Fibroblast of lung (primary cell): ENCODE measurements at places on chromosomes 11 and 22.

DNA sequence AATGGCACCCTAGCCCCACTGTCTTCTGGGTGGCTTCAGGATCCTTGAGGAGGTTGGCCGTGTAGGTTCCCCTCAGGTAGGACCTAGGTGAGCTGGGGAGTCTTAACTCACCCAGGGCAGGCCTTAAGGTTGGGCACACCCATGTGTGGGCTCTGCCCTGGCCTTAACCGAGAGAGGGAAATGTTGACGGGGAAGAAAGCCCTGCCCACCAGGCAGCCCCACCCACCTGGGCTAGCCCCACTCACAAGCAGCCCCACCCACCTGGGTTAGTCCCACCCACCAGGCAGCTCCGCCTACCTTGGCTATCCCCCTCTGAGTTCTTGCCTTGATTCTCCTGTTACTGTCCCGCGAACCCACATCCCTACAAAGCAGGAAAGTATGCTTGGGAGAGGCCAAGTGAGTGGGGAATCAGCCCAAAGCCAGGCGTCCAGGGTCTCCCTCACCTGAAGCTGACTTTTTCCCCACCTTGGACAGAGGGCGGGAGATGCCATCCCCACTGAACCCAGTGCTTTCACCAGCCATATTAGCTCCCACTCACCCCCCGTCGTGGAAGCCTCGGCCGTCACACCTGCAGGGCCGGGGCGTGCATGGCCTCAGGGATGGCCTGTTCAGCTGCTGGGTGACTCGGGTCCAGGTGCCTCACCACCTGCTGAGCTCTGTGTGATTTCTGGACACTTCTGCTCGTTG lies at the start of gene MYEOV:
MYEOV (plus strand) TSS at position 337 of the 687 bp plus-strand sequence. CDS start 1,200 bp downstream, outside the sequence.
- DNase-seq = peak; percentile 33

DNA sequence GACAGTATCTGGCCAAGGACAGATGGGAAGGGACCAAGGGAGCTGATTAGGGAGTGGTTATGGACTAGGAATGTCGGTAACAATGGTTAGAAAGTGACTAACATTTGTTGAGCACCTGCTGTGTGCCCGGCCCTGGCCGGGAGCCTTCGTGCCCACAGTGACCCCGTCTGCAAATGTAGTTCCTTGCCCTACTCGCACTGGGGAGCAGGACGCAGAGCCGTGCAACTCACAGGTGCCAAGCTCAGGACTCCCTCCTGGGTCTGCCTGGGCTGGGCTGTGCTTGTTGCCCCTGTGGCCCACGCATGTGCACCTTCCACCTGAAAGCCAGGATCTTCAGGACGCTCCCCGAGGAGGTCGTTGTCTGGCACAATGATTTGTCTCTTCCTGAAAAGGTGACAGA lies 56.7 kb upstream of the PPP6R3 start:
- no peak for DNase-seq

DNA sequence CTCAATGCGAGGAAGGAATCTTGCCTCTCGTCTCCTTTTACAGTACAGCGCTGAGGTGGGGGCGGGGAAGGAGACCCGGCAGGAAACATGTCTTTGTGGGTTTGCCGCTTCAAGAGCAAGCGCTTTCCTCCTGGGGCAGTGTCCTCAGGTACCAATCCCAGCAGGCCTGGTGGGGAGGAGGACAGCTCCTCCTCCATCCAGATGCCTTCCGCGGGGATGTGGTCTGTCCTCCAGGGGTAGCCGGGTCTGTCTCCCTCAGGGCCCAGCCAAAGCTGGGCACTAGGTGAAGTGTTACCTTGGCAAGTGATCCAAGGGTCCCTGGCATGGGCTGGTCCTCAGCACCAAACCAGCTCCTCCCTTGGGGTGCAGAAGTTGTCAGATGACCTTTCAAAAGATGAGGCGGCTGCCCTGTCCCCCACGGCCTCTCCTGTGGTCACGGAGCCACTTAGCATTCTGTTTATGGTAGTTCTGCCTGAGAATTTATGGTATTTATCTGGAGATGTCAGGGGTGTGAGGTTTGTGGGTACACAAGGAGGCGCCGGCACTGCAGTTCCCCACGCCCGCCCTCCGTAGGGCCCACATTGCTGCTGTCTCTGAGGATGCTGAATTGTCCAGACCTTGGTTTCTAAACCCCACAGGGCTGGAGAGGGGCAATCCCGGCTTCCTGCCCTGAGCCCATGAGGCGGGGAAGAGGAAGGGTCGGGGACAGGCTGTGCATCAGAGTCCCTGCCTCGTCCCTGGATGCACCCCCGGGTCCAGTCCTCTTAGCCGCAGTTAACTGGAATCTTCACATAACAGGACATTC lies 93.5 kb upstream of the ANO1 start:
- DNase-seq = peak; percentile 19

DNA sequence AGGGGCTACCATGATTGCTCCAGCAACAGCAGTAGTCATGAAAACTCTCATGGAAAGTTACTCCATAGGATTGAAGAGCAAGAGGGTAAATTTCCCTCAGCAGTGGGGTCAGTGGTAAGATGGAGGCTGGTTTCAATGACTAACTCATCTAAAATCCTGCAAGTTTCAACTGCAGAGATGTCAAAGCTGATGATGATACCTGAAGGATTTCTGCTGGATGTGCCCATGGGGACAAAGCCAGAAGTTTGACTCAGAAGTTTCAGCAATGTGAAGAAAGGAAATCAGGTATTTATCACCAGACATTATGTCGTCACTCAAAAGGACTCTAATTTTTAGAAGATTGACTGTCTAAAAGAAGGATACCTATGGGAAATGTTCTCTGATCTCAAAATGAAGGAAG lies 29.1 kb downstream of the RAB38 start:
- no peak for DNase-seq

DNA sequence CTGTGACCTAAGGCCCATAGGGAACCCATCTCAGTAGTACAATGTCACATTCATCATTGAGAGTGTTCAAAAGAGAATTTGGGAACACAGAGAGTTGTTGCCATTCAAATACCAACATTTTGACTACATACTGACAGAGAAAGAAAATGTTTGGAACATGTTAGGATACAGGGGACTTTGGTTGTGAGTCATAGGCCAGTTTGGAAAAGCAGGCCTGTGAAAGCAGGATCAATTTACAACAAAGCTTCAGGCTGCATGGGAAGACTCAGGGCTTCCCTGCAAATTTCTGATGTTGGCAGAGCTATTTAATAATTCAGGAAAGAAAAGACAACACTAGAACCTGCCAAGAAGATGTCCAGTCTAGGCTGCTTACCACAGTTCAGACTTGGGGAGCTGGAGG lies 374 bp downstream of the NLRP10 start:
- peak; percentile 79 for DNase-seq

GRCh38 chr11:133948711-133949110 lies 8.1 kb downstream of the IGSF9B start:
- no peak for DNase-seq

DNA sequence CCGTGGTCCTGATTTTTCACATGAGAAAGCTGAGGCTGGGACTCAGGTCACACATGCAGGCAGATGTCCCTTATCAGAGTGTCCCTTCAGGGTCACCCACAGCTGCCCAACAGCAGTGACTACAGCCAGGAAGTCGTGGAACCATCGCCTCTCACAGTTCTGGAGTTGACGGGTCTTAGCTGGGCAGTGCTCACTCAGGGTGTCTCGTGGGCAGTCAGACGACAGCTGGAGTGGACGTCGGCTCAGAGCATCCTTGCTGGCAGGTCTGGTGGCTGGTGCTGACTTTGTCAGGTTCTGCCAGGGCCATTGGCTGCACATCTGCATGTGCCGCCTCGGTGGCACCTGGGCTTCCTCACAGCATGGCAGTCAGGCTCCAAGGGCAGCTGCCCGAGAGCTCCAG lies 35.6 kb upstream of the TH start:
- no peak for DNase-seq

DNA sequence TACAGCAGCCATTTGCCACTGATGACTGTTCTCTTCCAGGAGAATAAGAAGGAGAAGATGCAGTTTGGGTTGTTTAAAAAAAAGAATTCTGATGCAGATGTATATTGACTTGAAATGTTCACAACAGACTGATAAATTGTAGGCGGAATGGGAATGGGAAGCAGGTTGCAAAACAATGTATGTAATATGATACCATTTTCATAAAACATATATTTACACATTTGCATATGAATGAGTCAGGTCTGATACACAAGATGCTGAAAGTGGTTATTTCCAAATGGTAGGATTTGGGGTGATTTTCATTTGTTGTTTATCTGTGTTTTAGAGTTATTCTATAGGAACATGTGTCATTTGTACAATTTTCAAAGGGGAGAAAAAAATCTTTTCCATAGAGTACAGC lies 9.0 kb upstream of the RCN1 start:
- DNase-seq = no peak

- no peak for DNase-seq
These were observed 30.1 kb upstream of the CSNK1E start for GRCh38 chr22:38347181-38347943.

GRCh38 chr11:63478896-63479295 lies 12.1 kb downstream of the PLAAT5 start:
- peak; percentile 66 for DNase-seq

DNA sequence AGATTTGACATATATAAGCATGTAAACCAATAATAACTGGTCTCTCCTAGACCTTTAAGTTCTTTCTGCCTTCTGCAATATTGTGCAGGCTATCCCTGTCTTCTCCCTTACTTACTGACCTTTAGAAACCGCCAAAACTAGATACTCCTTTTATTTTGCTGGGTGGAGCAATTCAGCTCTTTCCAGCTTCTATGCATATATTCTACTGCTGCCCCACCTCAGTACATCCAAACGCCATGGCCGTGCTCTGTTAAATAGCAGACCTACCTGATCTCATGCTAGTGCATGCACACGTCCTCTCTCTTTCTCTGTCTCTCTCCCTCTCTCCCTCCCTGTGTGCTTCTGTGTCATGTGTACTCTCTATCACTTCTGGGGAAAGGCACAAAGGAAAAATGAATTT lies 76.7 kb upstream of the CAPRIN1 start:
- no peak for DNase-seq

- no peak for DNase-seq
These were observed 95.9 kb upstream of the FGF3 start for GRCh38 chr11:69915151-69915500.

DNA sequence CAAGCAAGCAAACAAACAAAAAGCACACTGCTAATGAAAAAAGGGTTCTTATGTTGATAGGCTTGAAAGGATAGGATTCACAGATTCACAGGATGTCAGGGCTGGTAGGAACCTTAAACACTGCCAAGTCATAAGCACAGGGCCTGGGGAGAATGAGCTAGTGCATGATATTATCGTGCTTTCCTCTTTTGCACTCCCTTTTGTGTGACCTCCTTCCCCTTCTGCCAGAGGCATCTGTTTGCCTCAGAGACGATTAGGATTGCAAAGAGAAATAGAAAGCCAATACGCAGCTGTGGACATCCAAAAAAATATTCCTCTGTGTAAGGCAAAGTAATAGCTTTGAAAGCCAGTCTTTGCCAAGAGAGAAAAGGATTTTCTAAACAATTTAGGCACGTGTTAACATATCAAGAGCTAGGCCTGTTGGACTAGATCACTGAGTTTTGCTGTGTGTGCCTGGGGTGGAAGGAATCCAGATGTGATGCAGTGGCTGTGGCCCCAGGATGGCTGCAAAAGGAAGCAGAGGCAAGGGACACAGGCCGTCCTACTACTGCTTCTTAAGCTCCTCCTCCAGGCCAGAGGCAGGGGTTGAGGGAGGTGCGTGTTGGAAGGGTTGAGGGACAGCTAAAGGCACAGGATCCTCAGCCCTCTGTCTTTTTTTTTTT lies 30.6 kb downstream of the MCHR1 start:
- peak; percentile 83 for DNase-seq

DNA sequence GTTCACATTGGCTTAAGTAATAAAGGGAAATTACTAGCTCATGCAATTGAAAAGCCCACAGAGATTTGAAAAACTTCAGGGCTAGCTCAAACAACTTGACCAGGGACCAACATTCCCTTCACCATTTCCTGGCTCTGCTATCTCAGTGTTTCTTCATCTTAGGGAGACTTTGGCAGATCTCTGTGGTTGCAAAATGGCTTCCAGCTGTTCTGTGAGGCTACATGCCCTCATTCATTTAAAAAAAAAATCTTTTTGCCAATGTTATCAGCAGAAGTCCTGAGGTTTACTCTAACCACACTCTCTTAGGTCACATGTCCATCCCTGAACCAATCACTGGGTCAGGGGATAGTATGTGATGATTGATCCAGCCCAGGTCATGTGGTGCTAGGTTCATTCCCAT lies 13.9 kb upstream of the RASSF10 start:
- peak; percentile 60 for DNase-seq

GRCh38 chr11:132878111-132878510 lies 654.2 kb downstream of the OPCML start:
- DNase-seq = no peak

DNA sequence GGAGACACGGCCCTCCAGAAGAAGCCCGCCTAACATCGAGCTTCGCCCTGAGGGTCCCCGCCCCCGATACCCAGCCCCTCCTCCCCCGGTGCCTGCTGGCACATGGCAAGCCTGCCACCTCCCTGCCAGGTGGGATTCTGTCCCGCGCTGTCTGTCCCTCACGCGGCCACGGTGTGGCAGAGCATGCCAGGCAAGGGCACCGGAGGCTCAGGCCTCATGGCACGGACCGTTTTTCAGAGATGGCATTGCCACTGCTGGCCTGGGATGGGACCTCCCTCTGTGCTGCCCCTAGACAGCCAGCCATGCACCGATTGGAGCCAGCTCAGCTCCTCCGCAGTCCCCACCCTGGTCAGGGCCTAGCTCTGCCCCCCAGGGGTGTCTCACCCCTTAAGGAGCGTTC lies 19.4 kb downstream of the MRPL23 start:
- no peak for DNase-seq

- DNase-seq = no peak
These were observed 3.5 kb downstream of the MUC2 start for GRCh38 chr11:1078191-1078601.

DNA sequence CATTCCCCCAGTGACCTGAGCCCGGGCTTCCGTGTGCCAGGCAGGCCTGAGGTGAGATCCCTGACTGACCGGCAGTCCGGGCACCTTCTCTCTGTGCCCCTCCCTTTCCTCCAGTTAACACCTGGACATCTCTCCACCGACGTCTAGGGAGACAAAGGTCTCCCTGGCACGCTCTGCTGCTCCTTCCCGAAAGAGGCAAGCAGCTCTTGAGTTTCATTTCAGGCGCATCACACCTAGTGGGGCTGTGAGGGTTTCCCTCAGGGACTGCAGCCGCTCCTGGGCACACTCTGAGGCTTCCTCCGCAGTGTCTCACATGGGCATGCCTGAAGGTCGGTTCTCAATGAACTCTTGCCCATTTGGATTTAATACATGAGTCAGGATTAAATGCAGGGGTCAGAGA lies 322.7 kb downstream of the CTTN start:
- DNase-seq = no peak

GRCh38 chr11:123536690-123537437 lies 106.8 kb downstream of the GRAMD1B start:
- no peak for DNase-seq
